HTR-8/SVneo (cell line): ENCODE measurements at places on chromosomes 1 and 21.

- DNase-seq = no peak
Observed at GRCh38 chr1:92795166-92795565, 10.3 kb upstream of the EVI5 start.

DNA sequence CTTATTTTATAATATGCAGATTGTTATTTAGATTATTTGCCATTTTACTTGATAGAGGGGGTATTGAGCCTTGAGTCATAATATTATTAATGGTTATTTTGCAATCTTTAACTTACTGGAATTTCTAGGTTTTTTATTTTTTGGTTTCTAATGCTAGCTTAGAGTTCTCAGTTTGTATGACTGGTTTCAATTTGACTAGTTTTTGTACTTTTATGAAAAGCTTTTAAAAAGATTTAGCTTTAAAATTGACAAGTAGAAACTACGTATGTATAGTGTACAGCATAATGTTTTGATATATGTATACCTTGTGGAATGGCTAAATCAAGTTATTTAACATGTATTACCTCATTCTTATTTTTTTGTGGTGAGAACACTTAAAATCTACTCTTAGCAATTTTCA, 41.5 kb downstream of the CEP350 start:
- no peak for DNase-seq

DNA sequence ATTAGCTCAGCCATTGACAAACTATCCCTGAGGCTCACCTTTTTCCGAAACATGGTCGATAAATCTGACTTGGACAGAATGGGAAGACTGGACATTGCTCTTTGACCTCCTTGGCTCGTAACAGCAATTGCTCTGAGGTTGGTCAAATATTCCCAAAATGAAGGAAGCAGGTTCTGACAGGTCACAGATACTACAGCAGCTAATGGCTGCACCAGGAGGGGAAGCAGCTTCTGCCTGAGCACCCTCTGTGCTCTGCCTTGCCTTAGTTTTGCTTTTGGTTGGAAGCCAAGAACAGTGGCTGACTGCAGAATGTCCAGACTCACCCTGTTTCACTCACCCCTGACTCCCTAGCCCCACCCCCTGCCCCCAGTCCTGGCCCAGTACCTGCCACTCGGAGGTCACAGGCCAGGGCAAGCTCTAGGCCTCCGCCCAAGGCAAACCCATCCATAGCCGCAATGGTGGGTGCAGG, 15.4 kb downstream of the ECHDC2 start:
- DNase-seq = no peak

DNA sequence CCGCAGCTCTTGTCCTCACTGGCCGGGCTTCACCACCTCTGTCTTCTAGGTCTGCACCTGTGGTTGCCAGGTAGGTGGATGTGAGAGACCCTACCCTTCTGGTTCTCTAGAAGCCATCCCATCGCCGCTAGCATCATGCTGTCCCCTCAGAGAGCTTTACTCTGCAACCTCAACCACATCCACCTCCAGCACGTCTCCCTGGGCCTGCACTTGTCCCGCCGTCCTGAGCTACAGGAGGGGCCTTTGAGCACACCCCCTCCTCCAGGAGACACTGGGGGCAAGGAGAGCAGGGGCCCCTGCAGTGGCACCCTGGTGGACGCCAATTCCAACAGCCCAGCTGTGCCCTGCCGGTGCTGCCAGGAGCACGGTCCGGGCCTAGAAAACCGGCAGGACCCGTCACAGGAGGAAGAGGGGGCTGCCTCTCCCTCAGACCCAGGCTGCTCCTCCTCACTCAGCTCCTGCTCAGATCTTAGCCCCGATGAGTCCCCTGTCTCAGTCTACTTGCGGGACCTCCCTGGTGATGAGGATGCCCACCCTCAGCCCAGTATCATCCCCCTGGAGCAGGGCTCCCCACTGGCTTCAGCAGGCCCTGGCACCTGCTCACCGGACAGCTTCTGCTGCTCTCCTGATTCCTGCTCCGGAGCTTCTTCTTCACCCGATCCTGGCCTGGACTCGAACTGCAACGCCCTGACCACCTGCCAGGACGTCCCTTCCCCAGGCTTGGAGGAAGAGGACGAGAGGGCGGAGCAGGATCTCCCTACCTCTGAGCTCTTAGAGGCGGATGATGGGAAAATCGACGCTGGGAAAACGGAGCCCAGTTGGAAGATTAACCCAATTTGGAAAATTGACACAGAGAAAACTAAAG, 1.2 kb downstream of the RUSC1 start:
- no peak for DNase-seq

DNA sequence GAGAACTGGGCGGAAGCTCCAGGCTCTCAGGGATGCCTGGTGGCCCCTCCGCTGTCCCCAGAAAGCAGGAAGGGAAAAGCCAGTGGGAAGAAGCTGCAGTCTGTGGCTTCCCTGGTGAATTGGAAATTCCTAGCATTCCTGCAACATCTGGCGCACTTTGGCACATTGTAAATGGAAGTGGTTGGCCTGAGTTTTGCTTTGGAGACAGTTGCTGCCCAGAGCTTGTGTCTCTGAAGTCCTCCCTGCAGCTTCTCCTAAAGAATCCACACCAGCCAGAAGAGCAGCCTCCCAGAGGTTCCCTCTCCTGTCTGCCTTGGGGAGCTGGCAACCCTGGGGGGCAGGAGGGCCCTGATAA, 48.2 kb downstream of the ARHGEF10L start:
- peak; percentile 41 for DNase-seq

DNA sequence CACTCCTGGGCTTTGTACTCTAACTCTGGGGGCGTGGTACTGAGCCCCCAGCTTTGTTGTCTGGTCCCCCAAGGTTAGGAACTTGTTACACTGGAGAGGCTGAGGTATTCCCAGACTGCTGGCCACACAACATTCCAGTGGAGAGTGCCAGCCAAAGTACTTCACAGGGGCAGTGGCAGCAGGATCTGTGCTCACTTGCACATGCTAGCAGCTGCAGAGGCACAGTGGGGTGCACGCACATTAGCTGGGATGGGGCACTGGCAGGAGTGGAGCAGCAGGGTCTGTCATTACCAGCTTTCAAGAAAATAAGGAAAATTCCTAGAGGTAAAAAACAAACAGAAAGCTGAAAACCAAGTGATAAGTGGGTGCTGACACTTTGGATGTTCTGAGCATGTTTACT, 31.0 kb downstream of the ZNF691 start:
- DNase-seq = no peak

DNA sequence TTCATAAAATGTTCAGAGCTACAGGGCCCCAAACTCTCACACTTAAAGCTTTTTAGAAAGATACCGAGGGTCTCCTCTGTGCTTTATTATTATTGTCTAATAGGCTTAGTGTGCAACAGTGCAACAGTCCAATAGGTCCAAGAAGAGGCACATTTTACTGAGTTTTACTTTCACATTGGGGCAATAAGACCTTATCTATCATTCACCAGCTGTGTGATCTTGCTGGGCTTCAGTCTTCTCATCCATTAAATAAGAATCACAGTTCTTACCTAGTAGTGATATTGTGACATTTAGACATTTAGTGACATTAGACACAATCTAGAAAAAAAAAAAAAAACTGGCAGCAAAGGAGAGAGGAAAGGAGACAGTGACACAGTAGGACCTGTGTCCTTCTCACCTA, 175.8 kb upstream of the NFIA start:
- DNase-seq = no peak

- DNase-seq = no peak
Observed at GRCh38 chr1:245270972-245271371, 116.2 kb downstream of the KIF26B start.

GRCh38 chr1:163797816-163798215, 476.1 kb downstream of the NUF2 start:
- no peak for DNase-seq

DNA sequence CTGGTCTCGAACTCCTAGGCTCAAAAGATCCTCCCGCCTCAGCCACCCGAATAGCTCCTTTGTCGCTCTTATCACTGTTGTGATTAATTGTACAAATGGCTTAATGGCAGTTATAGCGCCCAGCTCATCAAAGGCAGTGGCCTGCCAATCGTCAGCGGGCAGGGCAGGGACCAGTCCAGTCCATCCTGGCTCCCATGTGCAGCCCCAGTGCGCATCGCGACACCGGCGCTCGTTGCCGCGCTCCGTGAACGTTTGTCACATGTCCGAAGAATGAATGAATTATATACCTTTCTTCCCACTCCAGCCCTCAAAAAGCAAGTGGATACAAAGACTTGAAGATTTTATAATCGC, 18.4 kb downstream of the MTX1 start:
- DNase-seq = no peak
